ENCODE measurements at places on chromosomes 4 and X.
A peak's percentile ranks its signal among the peaks of the same experiment; 100 is the strongest.

DNA sequence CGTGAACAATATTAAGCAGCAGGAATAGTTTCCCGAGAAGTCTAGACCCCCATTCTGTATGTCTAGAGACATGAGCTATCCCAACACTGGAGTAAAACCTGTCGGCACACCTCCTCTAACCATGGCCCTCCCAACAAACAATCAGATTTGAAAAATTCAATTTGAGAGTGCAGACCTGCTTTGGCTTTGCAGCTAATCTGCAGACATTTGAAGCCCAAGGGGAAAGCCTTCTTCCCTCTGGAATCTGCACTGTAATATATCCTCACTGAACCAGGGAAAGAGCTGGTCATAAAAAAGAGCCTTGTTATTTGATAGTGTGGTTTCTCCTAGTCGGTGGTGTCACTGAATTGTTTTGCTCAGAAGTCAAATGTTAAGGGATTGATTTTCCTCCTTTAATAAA lies 44.6 kb upstream of the KLHL34 start:
- no peak overlapping the region for H3K4me3 ChIP-seq
- H3K36me3 ChIP-seq = no peaks in the 10 kb centered on the region
- no peak for DNase-seq
- no peaks in the 10 kb centered on the region for H3K27me3 ChIP-seq
- H3K4me1 ChIP-seq = no peaks in the 10 kb centered on the region

- no peaks in the 10 kb centered on the region for H3K36me3 ChIP-seq
- no peaks in the 10 kb centered on the region for H3K4me1 ChIP-seq
- H3K27me3 ChIP-seq = no peaks in the 10 kb centered on the region
- no peak overlapping the region for H3K4me3 ChIP-seq
- no peak for DNase-seq
These were observed 129.8 kb downstream of the SORBS2 start for GRCh38 chr4:185682236-185682635.

DNA sequence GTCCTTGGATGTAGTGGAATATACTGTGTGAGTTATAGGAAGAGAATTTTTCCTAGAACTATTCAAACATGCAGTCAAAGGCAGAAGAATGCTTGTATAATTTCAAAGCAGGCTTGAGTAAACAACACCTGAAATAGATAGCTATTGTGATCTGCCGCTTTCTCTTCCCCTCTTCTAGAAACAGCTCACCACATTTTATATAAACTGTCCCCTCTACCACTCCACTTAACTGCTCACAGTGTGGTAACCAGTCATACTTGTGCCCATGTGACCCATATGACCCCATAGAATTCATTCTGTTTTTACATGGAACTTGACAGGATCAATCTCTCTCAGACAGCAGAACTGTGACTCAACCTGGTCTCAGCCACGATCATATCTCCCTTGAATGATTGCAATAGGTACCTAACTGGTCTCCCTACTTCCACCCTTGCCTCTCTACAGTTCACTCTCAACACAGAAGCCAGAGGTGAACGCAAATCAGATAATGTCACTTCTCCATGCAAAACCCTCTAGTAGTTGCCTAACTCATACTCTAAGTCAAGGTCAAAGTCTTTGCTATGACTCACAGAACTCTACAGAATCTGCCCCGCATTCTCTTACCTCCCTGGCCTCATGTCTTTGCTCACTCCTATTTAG lies 85.6 kb upstream of the EFHC2 start:
- no peaks in the 10 kb centered on the region for H3K27me3 ChIP-seq
- no peaks in the 10 kb centered on the region for H3K36me3 ChIP-seq
- no peak for DNase-seq

GRCh38 chr4:4491396-4491893 lies 50.4 kb downstream of the STX18 start:
- H3K4me3 ChIP-seq = no peak overlapping the region
- H3K36me3 ChIP-seq = no peaks in the 10 kb centered on the region
- no peak overlapping the region for H3K27ac ChIP-seq
- H3K27me3 ChIP-seq = no peaks in the 10 kb centered on the region

DNA sequence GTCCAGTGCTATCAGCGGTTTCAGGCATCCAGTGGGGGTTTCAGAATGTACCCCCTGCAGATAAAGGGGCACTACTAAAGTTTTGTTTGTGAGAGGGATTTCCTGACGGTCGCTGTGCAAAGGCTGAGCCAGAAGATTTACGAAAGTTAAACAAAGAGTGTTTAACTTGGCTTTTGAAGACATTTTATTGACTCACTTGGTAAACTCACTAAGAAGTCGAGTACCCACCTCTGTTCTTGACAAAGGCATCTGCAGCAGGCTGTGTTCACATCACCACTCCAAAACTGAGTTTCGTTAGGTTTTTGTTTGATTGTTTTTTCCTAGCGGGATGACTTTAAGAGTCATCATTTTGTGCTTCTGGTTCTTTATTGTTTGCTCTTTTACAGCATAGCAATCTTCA lies 143.9 kb upstream of the TBL1X start:
- no peaks in the 10 kb centered on the region for H3K27me3 ChIP-seq
- H3K4me1 ChIP-seq = peaks cover 10% of the 10 kb centered on the region

DNA sequence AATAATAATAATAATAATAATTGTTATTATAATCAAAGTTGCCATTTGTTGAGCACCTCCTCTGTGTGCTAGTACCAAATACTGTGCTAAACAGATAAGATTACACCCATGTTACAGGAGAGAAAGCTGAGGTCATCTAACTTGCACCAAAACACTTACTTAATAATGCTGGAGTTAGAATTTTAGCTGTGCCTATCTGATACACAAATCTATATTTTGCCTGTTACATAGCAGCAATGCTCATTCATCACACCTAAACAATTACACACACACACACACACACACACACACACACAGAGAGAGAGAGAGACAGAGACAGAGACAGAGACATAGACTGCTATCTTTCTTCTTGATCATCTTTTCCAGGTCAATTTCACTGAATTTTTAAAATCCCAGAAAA lies 170.9 kb upstream of the KLF3 start:
- no peak overlapping the region for H3K4me3 ChIP-seq
- no peak for DNase-seq
- no peaks in the 10 kb centered on the region for H3K27me3 ChIP-seq
- H3K27ac ChIP-seq = no peak overlapping the region
- no peaks in the 10 kb centered on the region for H3K36me3 ChIP-seq

DNA sequence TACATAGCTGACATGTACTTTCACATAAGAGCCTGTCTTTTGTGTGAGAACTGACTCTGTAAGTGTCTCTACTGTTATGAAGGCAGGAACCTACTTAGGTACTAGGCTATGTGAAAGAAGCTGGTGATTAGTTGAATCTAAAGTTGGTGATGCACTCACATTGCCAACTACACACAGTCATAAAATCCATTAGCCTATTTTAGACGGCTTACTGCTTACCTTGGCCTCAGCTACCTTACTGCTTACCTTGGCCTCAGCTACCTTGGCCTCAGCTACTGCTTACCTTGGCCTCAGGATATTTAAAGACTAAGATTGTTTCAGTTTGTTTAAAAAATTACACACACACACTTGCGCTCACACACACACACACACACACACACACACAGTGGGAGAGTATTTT lies 549.7 kb downstream of the IL1RAPL1 start:
- H3K4me1 ChIP-seq = no peaks in the 10 kb centered on the region
- no peaks in the 10 kb centered on the region for H3K27me3 ChIP-seq
- no peak overlapping the region for H3K4me3 ChIP-seq
- no peaks in the 10 kb centered on the region for H3K36me3 ChIP-seq
- H3K27ac ChIP-seq = no peak overlapping the region

- H3K4me1 ChIP-seq = no peaks in the 10 kb centered on the region
- no peak for DNase-seq
- no peaks in the 10 kb centered on the region for H3K27me3 ChIP-seq
- no peak overlapping the region for H3K27ac ChIP-seq
These were observed 25.8 kb downstream of the PIN4 start for GRCh38 chrX:72207366-72207765.

DNA sequence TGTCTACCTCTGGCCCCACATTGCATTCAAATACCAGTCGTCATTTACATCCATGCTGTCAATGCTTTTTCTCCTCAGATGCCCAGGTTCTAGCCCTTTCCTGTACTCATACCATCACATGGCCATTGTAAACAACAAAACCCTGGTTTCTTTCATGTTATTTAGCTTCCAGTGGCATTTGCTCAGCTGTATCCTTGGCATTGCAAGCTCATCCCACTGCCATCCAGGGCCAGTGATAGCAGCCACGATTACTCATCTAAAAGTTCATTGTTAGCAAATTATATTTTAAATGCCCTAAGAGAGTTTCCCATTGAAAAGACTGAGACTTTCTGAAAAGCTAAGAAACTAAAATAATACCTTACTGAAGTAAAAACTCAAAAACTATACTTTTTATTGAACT lies 34.0 kb downstream of the VEGFC start:
- no peaks in the 10 kb centered on the region for H3K27me3 ChIP-seq
- H3K36me3 ChIP-seq = no peaks in the 10 kb centered on the region
- no peak overlapping the region for H3K4me3 ChIP-seq
- no peak for DNase-seq
- no peaks in the 10 kb centered on the region for H3K4me1 ChIP-seq

- no peaks in the 10 kb centered on the region for H3K27me3 ChIP-seq
- no peak overlapping the region for H3K4me3 ChIP-seq
These were observed 9.5 kb downstream of the HPGD start for GRCh38 chr4:174512745-174513144.

GRCh38 chrX:100409610-100410590 lies at the start of gene PCDH19:
TSS of gene PCDH19 (minus strand) at chrX:100410273. CDS start at chrX:100408597, 1,676 bp downstream.
- no peak for DNase-seq
- H3K4me3 ChIP-seq = peak within 1 kb of the TSS; percentile 29
- peaks cover 3% of the 10 kb centered on the region for H3K4me1 ChIP-seq
- H3K36me3 ChIP-seq = no peaks in the 10 kb centered on the region
